ENCODE measurements at places on chromosomes 2 and 18.

DNA sequence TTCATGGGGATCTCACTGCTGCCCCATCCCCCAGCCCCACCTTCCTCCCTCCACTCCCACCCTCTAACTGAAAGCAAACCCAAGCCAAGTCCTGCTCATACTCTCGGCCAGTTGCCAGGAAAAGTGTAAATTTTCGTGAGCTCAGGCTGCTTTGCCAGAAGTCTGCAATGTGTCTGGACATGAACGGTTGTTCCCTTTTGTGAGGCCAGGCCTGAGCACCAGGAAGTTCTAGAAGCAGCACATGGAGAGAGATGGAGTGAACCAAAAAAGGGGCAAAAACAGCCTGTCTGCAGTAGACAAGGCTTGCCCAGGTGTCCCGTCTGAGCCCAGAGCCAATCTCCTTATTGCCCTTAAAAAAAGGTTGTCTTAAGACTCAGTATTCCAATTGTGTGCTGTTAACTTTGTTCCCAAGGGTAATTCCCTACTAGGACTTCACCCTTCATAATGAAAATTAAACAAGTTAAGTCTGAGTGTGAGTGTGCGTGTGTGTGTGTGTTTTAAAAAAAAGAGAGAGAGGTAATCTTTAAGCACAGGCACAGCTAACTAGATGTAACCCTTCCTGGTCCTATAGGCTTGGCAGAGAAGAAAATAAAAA, 247.1 kb downstream of the BCL11A start:
- no peak for DNase-seq

GRCh38 chr2:180933332-180933731, 47.1 kb upstream of the UBE2E3 start:
- no peak for DNase-seq

DNA sequence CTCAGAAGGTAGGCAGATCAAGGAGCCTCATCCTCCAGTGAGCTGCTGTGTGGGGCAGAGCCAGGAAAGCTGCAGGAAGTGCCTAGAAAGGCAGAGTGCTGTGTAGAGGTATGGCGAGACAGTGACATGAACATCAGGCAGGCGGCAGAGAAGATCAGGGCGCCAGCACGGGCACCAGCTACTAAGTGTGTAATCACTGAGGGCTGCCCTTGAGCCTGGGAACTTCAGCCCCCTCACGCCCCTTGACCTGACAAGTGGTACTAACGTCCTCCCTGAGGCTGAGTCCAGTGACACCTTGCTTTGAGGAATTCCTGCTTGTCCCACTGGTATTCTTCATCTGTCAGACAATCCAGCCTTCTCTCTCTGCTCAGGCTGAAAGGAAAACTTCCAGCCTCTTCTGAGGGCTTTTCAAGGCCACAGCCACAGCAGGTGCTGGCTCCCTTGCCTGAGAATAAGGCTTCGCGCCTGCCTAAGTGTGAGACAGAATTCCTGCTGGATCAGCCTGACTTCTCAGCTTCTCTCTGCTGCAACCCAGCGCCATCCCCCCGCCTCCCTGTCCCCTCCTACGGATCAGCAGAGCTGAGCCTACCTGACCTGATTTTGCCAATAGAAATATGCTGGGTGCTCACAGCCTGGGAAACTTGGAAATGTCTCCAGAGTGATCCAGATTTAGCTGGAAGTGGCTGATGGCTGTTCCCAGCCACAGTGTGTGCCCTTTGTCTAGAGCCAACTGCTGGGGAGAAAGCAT, 148.0 kb downstream of the SMAD7 start:
- no peak for DNase-seq

DNA sequence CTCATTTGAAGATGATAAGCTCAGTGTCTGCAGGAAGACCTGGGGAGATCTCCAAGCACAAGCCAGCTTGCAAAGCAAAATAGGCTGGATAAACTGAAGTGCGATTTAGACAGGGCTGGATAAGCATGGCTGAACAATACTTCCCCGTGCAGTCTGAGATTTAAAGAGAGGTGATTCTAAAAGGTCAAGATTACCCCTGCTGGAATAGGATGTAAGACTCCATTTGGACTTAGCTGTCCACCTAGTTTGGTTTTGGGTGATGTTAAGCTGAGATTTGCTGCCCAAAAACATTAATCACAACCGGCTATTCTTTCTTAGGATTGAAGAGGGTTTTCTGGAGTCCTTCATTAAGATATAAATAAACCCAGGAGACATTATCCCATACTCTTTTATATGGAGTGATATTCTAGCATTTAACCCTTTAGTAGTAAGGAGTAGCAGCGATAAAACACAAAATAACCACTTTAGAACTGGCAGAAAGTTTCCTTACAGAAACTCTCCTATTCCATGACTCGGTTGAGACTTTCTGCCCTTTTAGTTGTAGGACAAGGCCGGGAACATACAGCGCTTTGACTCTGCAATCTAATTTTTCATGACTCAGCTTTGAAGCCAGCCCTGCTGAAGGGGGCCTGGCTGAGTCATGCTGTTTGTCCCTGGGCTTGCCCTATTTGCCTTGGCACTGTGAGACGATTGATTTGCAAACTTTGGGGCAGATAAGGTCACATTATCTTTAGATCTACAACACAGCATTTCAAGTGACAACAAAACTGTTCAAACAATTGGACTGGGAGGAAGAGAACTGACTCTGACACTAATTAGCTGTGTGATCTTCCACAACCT, 238.2 kb downstream of the GCA start:
- DNase-seq, result no peak

DNA sequence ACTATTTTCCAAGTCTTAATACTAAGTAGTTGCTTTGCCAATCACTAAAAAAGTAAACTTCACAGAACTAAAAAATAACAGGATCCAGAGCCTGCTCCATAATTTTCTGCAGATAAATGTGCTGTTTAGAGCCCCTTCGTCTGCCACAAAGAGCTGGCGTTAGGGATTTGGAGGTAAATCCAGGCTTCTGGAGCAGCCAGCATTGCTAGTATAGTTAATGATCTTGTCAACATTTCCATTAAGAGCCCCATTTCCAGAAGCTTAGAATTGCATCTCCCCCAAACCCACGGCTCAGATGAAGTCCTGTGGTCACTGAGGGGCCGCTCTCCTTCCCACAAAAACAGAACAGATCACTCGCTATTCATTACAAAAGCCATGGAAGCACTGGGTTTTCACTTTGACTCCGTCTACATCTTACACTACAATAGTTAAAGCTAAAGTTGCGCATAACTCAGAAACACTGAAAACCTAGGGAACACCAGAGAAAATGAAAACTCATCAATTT, 41.9 kb downstream of the ZNF516 start:
- DNase-seq, result no peak

DNA sequence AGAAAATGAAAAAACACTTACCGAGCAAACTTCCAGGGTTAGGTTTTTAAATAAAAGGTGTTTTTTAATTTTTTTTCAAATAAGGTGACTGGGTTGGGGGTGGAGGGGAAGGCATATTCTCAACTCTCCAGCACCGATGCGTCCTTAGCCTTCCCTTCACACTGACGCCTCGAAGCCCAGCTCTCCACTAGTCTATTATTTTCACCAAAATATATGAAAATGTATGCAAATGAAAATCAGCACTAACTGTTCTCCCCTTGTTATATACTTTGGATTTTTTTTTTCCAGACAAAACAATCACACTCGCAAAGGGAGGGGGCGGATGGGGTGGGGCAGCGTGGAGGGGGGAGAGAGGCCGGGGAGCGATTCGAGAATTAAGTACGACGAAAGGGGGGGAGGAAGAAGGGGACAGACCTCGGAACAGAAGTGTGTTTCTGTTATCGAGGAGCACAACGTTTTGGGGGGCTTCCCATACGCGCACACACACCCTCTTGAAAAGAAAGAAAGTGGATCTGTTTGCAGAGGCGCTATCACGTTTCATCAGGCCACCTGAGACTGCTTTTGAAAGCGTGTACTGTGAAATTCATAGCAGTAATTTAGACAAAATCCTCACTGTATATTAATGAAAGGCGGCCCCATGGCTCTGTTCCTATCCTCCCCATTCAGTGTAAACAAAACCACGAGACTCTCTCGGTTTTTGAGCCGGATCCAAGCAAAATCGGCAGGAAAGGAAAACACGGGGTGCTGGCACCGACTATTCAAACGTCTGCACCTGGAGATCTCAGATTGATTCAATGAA, 2.4 kb upstream of the POU3F3 start:
- no peak for DNase-seq

DNA sequence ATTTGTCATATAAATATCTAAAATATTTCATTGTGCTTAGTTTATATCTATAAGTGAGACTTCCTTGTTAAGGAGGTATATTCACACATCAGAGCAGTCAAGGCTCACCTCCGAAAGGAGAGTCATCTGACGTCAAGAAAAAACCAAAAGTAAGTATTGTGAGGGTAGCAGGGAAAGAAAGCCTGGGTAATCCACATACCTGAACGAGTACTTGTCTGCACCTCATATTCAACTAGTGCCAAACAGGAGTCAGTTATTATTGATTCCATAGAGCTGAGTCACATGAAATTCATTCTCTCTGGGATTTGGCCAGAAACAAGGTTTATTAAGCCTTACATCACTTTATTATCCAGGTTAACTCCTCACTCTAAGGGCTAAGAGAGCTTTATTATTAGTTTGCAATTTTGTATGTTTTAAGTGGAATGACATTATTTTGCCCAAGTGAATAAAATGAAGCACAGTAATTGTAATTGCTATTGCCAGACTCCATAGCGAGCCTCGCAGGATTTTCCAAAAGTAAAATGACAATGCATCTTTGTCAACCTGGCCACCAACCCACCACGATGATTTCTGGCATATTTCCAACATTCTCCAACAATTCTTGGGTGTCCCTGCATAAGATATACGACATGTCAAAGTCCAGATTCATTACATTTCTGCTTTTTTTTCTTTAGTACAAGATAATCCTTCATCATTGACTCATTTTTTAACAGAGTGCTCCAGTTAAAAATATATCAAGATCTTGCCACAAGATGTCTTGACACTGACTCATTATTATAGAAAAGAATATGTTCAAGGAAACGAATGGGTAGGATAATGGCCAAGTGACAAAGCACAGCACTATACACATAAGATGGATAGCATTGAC, 1210.4 kb upstream of the ACVR2A start:
- DNase-seq, result no peak

DNA sequence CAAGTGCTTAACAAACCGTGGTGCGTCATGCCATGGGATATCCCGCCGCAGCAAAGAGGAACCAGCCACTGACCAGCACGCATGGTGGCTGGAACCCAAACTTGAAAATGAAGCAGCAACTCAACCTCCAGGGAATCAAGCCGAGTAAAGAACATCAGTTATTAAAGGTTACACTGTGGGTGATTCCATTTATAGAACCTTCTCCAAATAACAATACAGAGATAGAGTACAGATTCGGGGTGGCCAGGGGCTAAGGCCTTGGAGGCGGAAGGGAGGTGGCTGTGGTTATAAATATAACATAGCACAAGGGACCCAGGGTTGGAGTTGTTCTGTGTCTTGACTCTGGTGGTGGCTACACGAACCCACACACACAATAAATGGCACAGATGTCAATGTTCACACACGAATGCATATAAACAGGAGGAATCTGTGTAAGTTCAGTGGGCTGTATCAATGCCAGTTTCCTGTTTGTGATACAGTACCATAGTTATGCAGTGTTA, 123.1 kb downstream of the EIPR1 start:
- DNase-seq, result no peak

- no peak for DNase-seq
Observed at GRCh38 chr2:239051891-239052445, 204.1 kb downstream of the TWIST2 start.

- no peak for DNase-seq
Observed at GRCh38 chr2:17664534-17664933, 89.1 kb downstream of the SMC6 start.

- no peak for DNase-seq
Observed at GRCh38 chr2:119407430-119408220, 24.0 kb upstream of the TMEM37 start.

DNA sequence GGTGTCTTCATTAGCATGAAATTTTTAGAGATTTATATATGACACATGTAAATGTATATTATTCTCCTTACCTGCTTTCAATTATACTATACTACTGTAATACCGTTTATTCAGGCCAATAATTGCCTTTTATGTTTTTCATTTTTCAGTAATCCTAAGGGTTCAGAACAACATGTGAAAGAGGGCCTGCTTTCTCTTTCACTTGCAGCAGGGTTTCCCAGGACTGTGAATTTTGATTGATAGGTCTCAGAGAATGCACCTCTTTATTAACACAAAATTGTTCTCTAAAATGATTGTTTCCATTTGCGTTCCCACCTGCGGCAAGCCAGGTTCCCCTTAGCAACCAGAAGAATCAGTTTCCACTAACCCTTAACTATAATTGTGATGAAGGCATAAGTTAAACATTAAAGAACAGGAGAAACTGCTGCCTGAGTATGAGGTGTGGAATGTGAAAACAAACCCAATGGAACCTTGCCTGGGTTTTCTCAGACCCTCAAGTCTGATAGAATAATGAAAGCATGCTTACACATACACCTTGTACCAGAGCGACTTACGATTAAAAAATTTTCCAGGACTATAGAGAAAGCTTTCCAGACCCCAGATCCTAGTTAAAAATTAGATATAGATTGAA, 1591.2 kb upstream of the LRRTM1 start:
- no peak for DNase-seq
